M059J (cell line): ENCODE measurements at places on chromosomes 2 and 18. TPM values are rescaled to one million over a fixed set of nuclear protein-coding genes. Genes with fewer than 3 reads are reported as not detected.
A peak's percentile ranks its signal among the peaks of the same experiment; 100 is the strongest.

DNA sequence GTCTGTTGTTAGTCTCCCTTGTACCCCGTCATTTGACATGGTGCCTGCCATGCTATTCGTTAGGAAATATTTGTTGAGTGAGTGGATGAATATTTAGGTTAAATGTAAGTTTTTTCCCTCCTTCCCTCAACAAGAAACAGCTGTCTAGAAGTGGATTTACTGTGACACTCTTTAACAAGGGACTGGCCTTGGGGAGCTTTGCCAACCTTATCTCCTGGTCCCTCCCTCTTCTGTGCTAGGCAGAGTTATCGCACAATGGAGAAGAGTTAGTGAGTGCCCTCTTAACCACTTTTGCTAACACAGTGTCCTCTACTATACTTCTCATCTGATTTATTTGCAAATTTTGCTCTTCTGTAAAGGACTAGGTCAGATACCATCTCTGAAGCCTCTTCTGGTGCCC lies 61.2 kb downstream of the DIS3L2 start:
- DNase-seq = no peak

GRCh38 chr2:134379293-134379692 lies 125.4 kb downstream of the MGAT5 start:
- no peak for DNase-seq

DNA sequence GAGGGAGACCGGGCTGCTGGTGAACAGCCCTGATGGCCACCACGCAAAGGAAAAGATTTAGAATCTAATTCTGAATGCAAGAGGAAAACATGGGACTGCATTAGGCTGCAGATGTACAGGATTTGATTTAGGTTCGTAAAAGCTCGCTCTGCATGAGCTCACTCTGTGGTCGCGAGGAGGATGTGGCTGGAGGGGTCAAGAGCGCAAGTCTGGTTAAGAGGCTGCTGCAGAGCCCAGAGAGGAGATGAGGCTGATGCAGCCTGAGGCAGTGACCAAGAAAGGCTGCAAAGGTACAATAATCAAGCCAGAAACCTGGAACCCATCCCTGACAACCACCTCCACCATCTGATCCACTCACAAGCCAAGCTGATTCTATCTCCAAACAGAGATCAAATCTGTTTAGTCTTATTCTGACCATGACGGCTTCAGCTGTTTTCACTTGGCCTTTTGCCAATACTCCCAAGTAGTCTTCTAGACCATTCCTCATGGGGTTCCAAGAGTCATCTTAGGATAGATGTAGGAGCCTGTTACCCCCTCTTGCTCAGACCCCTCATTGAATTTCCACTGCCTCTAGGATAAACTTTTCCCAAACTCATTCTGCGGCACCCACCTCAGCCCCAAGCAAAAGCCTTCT lies 58.9 kb upstream of the ARL4C start:
- peak; percentile 93 for DNase-seq

Gene MZT2A
- 81.9 and 118 TPM in 2 replicates for total RNA-seq

DNA sequence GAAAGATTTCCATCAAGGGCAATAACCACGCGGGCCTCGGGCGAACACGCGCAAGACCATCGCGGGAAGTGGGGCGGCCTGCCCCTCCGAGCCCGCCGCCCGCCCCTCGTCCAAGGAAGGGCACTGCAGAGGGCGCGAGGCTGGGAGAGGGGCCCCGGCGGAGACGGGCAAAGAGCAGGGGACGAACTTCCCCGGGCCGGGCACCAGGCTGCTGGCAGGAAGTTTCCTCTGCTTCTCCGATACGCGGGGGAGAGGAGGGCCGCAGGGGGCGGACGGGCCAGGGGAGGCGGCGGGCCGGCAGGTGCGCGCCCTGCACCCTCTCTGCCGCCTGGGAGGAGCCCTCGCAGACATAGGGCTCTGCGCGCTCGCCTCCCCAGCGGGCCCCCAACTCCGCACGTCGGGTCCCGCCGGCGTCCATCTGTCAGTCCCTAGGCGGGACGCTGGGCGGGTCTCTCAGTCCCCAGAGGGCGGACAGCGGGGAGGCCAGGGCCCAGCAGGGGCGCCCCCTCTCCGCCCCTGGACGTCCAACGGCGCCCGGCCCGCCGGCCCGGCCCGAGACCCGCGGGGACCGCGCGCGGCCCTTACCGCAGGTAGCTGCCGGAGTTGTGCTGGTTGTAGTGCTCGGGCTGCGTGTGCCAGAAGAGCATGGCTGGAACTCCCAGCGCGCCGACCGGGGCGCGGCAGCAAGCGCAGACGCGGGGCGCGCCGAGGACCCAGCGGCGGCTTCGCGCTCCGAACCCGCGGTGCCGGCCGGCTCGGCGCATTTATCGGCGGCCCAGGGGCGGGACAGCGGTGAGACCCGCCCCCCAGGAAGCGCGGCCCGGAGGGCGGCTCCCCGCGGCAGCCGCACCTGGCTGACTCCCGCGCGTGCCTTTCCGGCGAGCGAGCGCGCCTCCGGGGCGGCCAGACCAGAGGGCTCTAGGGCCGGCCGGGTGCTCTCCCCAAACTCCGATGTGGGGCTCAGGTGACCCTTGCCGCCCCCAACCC lies at the start of gene TFCP2L1:
Gene TFCP2L1, minus strand, starts transcription at position 740 of the 987 bp plus-strand sequence. Its CDS starts 93 bp downstream, at position 647.
- DNase-seq = no peak

Gene TXNL4A
- 96.0 and 135 TPM in 2 replicates for total RNA-seq

Gene REG3G
- total RNA-seq = not detected in 2 replicates

Gene GPR35
- total RNA-seq = 0.17 TPM in 1 of 2 replicates, not detected in the other

DNA sequence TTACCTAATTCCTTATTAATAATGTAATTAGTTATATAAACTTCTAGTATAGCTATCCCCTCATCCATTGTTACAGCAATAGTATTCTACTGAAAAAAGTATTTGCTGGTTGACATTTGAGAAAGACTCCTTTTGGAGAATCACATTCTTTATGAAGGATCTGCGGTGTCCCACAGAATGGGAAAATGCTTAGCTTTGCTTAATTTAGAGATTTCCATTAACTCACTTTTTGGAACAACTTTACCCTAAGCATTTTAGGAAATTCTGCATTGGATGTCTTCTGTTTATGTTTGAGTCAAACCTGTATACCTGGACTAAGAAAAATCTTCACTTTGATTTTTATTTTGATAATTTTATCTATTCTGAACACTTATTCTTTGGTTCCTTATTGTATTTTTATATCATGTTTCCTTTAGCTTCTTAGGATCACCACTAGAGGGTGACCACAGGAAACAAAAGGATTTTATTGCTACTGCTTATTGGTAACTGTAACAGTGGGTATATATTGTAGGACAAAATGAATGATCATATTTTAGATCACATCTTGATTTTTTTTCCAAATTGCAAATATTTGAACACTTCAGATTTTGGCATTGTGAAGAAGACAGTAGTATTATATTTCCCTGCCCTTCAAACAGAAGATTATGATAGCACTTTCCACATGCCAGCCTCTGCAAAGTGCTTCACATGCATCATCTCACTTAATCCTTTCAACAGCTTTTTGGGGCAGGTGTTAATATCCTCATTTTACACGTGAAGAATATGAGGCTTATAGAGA lies 79.6 kb downstream of the MIB1 start:
- DNase-seq = peak; percentile 33

Gene SNRPD1
- total RNA-seq = 21.4 and 69.3 TPM in 2 replicates

Gene INHBB
- total RNA-seq = 0.94 and 0.96 TPM in 2 replicates

Gene CEP76
- 9.9 and 22.4 TPM in 2 replicates for total RNA-seq

- peak; percentile 89 for DNase-seq
Measured at GRCh38 chr18:46253498-46253897, 149.3 kb downstream of the HAUS1 start.

GRCh38 chr2:64837116-64837731 lies 152.0 kb upstream of the SLC1A4 start:
- peak; percentile 86 for DNase-seq

Gene CD207
- total RNA-seq = not detected in 2 replicates

GRCh38 chr2:194735837-194736542 lies 921.0 kb upstream of the SLC39A10 start:
- DNase-seq = peak; percentile 2

Gene HNMT
- total RNA-seq = 9.7 and 9.8 TPM in 2 replicates

GRCh38 chr2:21466341-21466927 lies 342.7 kb downstream of the TDRD15 start:
- peak; percentile 81 for DNase-seq

DNA sequence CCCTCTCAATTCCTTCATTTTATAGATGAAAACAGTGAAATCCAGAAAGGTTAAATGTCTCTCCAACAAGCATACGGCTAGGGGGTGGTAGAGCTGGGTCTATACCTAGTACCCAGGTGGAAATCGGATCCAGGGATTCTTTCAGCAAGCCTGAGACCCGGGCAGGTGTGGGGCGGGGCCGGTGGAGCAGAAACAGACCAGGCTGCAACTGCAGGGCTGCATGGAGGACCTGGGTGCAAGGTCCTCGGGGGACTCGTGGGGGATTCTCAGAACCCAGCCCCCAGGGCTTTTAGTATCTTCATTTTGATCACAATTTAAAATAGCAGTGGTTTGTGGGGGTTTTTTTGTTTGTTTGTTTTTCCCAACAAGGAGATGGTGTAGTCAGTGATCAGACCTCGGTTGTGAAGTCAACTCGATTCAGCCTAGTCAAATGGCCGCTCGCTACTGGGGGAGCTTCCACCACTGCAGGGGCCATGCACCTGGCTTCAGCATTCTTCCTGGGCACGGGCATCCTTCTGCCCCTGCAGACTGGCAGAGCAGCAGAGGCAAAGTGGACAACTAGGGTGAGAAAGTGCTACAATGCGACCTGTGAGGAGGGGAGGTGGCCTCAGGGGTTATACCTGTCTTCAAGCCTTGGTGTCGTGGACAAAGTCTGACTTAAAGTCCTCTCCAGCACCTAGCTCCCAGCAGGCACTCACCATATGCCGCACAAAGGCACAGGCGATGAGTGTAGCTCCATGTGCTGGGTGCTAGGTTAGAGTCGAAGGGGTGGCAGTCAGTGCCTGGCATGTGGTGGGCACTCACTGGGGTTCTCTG lies 46.3 kb downstream of the GORASP2 start:
- no peak for DNase-seq

- peak; percentile 51 for DNase-seq
Measured at GRCh38 chr2:132420816-132421805, 4.5 kb downstream of the GPR39 start.

Gene TLX2
- total RNA-seq = 0.10 and 0.34 TPM in 2 replicates

- DNase-seq = peak; percentile 59
Measured at GRCh38 chr2:163665817-163666216, 70.0 kb downstream of the FIGN start.

Gene TMEM214
- 88.6 and 98.5 TPM in 2 replicates for total RNA-seq

Gene SLC5A7
- not detected in 2 replicates for total RNA-seq

DNA sequence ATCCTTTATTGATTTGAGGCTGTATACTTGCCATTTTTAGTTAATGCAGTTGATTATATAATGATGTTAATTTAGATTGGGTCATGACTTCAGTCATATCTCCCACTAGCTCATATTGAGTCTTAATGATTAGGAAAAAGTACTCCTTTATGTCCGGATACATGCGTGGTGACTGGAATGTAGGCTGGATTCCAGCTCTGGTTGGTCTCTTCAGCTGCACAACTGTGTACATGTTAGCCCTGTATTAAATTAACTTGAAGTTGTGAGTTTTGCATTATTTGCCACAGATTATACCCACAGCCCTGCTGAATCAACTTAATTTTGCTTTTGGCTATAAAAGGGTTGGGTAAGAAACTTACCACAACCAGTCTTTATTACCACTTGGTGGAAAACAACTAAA lies 22.5 kb downstream of the MOB4 start:
- DNase-seq = no peak

Gene CD8B2
- 0.10 TPM in 1 of 2 replicates, not detected in the other for total RNA-seq

DNA sequence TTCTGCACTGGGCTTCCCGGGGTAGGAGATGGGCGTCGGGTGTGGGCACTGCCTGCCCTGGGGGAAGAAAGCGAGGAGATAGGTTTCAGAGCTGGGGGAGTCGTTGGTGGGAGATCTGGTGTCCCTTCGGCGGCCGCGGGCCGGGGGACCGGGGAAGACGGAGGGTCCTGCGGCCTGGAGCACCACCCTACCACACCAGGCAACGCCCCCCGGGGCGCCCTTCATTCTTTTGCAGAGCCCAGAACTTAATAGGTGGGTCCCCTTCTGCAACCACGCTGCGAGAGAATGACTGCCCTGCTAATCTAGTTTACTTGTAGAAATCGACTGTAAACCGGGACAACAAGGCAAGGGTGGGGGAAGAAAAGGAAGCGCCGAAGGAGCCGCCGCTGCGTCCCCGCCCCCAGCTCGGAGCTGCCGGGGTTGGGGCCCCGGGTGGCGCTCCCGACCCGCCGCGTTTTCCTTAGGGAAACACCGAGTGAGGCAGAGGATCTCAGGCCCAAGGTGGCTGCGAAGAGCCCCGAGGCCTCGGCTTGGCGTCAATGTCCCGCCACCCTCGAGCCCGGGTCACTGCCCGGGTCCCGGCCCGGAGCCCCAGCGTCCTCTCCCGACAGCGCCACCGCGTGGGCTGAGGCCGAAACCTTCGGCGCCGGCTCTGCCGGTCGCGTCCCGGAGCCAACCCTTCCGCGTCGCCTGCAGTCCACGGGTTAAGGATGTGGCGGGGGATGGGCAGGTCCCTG lies 5.4 kb upstream of the SATB2 start:
- peak; percentile 75 for DNase-seq

DNA sequence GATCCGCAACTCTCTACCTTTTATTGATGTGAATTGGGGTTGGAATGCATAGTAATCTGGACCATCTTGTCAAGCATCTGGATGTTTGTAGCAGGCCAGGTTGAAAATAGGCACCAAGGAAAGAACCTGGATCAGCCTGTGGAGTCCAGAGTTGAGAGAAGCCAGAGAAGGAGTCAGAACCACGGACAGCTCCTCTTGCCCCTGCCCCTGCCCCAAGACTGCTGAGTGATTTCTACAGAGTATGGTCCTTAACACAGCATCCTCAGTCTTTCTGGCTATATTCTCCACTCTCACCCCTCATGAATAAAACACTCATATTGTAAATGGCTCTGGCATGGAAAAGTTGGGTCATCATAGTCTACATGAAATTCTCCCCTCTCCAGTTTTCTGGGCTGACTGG lies 154.6 kb downstream of the LOXHD1 start:
- no peak for DNase-seq

Gene CDK5R2
- 0.05 TPM in 1 of 2 replicates, not detected in the other for total RNA-seq

- DNase-seq = peak; percentile 34
Measured at GRCh38 chr2:63658176-63658968, 69.6 kb downstream of the MDH1 start.

DNA sequence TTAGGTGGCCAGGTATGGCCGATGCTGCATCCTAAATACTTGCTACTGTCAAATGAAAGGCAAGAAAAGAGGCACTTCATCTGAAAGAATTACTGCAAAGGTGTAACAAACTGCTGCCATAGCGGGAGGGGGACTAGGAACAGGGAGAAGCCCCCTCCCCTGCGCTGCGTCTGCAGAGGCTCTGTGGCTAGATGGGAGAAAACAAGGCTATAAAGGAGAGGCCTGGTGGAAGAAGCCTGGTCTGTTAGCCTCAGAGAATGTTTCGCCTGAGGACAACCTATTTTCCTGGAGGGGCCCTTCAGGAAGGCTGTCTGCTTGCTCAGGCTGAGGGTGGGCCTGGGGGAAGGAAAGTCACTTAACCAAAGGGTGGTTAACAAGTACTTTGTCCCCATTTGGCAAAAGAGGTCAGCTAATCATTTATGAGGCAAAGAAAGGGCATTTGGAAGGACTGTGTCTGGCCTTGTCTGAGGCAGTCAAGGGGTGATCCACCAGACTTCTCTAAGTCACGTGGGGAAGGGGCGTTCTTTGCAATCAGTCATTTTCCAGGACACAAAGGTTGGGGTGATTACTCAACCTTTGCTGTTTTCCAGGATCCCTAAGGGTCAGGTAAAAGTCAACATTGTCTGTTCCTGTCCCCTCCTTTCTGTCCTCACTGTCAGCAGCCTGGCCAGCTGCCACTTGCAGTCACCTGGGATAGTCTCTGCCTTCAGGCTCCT lies 103.0 kb upstream of the TMEM200C start:
- no peak for DNase-seq
